ENCODE measurements at places on chromosomes 16 and 17.
A peak's percentile ranks its signal among the peaks of the same experiment; 100 is the strongest.

GRCh38 chr16:73233329-73233765 is 185.4 kb upstream of the ZFHX3 start:
- DNase-seq = no peak

- no peak for DNase-seq
Measured at GRCh38 chr16:74637742-74638453, 28.8 kb downstream of the RFWD3 start.

GRCh38 chr17:7315570-7316235 is 543 bp upstream of the GPS2 start:
- DNase-seq = no peak

GRCh38 chr16:79247386-79247785 is 353.2 kb downstream of the MAF start:
- DNase-seq = no peak

- DNase-seq = no peak
Measured at GRCh38 chr17:64004903-64005733, 7.0 kb downstream of the PRR29 start.

- DNase-seq = peak; percentile 20
Measured at GRCh38 chr16:3180445-3180878, 7.5 kb upstream of the OR1F1 start.

DNA sequence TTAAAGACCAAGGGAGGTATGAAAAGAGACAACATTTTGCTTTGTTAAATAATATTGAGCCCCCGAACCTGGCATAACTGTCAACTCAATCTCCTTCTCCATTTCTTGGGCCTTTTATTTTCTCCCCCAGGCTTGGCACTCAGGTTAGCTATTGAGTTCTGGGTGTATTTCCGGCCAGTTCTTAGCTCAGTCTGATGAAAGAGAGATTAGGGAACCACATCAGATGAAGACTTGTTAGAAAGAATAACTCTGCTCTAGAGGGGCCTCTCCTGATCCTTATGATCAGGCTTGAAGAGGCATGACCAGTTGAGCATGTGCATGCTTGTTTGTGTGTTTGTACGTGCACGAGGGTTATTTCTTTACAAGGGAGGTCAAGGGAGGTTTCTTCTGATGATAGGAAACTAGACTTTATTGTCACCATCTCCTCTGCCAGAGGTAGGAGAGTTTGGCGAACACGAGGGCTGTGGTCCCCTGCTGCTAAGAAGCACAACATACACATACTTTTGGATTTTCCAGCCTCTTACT is 29.2 kb upstream of the HS3ST2 start:
- DNase-seq = no peak

- peak; percentile 37 for DNase-seq
Measured at GRCh38 chr17:47844814-47845715, 4.0 kb upstream of the SCRN2 start.

GRCh38 chr17:67427424-67427823 is 50.3 kb downstream of the PITPNC1 start:
- no peak for DNase-seq

- peak; percentile 94 for DNase-seq
Measured at GRCh38 chr17:82791532-82791931, 39.7 kb downstream of the TBCD start.

DNA sequence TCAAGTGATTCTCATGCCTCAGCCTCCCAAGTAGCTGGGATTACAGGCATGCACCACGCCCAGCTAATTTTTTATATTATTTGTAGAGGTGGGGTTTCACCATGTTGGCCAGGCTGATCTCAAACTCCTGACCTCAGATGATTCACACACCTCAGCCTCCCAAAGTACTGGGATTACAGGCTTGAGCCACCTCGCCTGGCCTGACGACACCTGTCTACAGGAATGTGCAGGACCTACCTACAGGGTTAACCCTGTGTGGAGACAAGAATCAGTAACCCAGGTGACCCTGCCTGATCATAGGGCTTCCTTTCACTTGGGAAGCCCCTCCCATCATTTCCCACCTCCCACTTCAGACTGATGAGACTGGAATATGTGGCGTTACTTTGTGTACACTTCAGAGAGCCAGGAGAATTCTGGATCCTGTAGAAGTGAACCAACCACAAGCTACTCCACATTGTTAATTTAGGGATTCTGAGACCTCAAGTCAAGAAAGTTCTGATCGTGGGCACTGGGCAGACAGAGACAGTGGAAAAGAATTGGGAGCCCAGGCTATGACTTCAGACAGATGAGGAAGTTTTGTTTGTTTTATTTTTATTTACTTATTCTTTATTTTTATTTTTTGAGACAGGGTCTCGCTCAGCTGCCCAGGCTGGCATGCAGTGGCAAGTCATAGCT is 5.7 kb upstream of the MILR1 start:
- DNase-seq = no peak

- DNase-seq = no peak
Measured at GRCh38 chr17:47812146-47812920, 9.3 kb downstream of the OSBPL7 start.

GRCh38 chr17:79049821-79050220 is 24.8 kb upstream of the ENGASE start:
- no peak for DNase-seq

- peak; percentile 94 for DNase-seq
Measured at GRCh38 chr16:72172105-72173034, at the start of gene PMFBP1. TSS of gene PMFBP1 (minus strand) at chr16:72172155. CDS start at chr16:72171208, 947 bp downstream.

- DNase-seq = no peak
Measured at GRCh38 chr17:8941520-8941919, 24.0 kb downstream of the PIK3R5 start.

- DNase-seq = no peak
Measured at GRCh38 chr17:19651451-19652238, 3.1 kb downstream of the ALDH3A2 start.

Data from mesenchymal stem cell (in vitro differentiated cells and primary cell).